ENCODE measurements at places on chromosomes 3 and 15.

- DNase-seq, result no peak
Observed at GRCh38 chr3:25895443-25895842, 105.6 kb downstream of the OXSM start.

GRCh38 chr3:8307545-8308110 lies 194.0 kb upstream of the LMCD1 start:
- no peak for DNase-seq

DNA sequence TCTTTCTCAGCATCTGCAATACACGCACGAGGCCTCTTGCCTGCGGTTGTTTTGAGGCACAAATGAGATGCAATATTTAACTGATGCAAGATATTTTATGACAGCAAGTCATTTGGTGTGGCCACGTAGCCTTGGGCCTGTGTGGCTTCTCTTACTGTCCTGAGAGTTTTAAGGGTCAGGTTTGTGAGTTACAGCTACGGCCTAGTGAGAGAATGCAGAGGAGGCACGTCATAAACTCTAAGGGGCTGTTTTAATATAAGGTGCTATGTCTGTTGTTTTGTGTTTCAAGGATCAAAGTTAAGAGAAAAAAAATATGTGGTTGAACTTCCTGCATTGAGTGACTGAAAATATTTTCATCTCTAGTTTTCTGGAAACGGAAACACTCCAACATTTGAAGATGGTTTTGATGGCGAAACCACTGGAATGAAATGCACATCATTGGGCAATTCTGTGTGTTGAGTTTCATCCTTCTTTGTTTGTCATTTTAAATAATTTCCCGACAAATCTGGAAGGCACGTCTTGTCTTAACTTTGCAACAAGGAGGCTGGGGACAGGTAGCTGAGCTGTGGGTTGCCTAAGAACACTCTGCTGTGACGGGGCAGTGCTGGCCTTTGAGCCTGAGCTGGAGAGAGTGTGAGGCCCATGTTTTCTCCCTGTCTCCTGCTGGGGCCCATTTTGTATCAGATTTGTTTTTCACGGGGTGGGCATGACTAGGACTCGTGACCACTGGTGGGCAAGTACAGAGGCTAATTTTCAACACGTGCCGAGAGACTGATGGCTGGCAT lies 5.1 kb downstream of the APBA2 start:
- no peak for DNase-seq

DNA sequence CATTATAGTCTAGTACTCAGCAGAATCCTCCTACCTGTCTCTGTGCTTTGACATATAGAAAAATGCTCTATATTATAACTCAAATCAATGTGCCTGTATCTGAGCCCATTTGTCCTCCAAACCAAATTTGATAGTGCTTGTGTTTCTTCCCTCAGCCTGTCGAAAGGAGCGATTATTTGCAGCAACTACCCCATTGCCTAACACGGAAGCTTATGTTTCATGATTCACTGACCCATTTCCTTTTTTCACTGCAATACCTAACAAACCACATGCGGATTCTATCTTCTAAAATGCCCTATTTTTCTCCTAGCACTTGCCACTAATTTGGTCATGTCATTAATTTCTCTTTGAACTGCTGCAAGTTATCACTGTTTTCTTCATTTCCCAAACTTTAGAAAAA lies 1220.6 kb upstream of the CADM2 start:
- no peak for DNase-seq

DNA sequence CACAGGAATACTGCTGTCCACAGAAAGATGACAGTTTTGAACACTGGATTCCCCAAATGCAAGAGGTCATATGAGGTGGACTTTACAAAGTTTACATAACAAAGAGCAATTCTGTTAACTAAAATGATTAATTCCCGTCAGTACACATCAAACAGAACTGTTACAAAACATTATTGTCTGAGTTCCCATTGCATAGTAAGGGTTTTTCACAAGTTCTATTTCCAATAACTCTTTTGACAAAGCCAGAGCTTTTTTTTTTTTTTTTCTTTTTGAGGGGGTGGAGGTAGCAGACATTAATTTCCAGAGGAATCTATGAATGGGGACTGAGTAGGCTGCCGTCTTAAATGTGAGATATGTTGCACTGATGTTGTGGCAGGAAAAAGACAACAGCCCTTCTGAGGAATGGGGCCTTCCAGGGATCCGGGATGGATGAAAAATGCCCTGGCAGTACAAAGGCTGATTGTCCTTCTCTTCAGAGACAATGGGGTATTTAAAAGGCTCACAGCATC lies 178.1 kb upstream of the KBTBD8 start:
- no peak for DNase-seq

DNA sequence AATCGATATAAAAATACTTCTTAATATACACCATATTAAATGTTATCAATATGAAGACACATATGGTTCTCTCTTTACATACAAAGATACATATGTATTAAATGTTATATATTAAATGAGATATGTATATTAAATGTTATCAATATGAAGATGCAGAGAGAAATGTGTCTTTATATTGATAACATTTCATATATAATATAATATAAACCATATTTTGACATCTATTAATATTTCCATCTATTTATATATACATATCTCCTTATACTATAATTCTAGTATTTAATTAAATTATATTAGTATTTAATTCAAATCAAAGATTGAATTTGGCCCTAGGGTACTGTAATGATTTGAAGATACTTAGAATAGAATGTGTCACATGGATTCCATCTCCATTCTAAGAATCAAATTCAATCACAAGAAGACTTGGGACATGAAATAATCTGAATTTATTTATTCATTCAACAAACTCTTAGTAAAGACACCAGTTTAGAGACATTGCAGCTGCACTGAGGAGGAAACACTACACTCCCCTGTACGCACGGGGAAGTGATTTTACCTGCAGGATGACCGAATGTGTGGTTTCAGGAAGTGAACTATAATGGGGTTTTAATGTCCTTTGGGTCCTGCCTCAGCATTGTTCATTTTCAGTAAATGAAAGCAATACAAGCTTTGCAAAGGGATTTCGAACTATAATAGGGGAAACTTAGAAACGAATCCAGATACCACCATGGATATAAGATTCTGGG lies 365.1 kb downstream of the MECOM start:
- DNase-seq, result no peak

DNA sequence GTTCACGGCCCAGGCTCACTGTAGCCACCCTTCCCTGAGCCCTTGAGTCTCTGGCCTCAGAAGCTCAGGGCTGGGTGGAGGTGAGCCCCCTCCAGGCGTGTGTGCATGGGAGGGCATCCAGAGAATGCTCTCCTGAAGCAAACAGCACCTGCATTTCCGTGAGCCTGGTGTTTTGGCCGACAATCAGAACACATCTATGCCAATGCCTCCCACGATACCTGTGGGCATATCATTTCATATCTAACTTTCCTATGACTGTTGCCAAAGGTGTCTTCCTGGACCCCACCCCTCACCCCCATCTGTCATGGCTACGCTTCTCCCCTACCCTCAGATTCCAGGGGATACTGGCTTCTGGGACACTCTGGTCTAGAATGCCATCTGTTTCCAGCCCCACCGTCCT lies 53.3 kb upstream of the RAB6B start:
- DNase-seq, result no peak

- no peak for DNase-seq
Observed at GRCh38 chr3:4988983-4989834, 10.0 kb downstream of the BHLHE40 start.

GRCh38 chr3:42911551-42911950 lies 5.6 kb downstream of the ZNF662 start:
- no peak for DNase-seq

DNA sequence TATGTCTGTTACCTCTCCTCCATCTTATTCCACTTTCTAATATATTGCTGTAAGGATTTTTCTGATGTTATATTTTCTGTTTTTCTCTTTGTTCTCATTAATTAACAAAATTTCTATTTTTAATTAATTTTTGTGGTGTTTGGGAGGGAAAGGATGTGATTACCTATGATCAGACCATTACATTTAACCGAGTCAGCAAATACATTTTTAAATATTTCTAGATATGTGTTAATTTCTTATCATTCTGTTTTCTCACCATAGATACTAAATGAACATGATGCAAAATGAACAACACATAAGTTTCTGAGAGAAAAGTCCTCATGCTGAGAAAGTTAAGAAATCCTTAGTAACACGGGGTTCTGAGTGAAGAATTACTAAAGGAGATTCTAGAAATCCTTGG lies 80.6 kb upstream of the P2RY1 start:
- DNase-seq, result no peak

- no peak for DNase-seq
Observed at GRCh38 chr15:98803228-98804056, 155.1 kb downstream of the IGF1R start.

DNA sequence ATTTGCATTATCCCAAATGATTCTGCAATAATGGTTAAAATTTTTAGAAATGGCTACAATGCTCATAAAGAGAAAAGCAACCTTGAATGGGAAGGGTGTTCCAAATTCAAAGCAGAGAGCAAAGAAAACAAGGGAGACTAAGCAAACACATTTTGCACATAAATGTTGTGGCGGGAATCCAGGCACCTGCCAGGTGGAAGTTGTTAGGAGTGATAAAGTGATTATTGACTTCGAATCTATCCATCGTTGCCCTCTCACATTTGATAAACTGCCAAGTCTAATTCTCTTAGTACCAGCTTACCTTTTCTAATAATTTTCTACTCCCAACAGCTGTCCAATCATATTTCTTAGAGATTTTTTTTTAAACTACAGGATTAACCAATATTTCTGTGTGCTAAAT lies 244.5 kb downstream of the CACNA2D3 start:
- DNase-seq, result no peak

GRCh38 chr15:69853544-69853951 lies 244.2 kb downstream of the TLE3 start:
- DNase-seq, result no peak

- no peak for DNase-seq
Observed at GRCh38 chr15:38540510-38540909, 24.1 kb downstream of the RASGRP1 start.

- DNase-seq, result no peak
Observed at GRCh38 chr3:47036145-47036544, 56.7 kb downstream of the NBEAL2 start.

DNA sequence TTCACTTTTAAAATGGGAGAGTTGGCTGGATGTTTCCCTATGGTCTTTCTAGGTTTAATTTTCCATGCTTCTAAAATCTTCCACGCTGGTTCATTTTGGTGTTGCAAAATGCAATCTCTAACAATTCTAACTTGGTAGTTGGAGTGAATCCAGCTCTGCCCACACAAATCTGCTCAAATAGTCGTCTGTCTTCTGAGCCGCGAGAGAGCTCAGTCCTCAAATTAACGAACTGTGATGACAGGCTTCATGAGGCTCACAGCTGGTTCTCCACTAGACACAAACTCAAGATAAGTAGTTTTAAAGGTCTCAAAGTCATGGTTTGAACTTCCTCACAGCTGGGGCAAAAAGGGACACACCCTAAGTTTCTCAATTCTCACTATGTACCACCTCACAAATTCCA lies 178.6 kb upstream of the LYSMD4 start:
- no peak for DNase-seq

DNA sequence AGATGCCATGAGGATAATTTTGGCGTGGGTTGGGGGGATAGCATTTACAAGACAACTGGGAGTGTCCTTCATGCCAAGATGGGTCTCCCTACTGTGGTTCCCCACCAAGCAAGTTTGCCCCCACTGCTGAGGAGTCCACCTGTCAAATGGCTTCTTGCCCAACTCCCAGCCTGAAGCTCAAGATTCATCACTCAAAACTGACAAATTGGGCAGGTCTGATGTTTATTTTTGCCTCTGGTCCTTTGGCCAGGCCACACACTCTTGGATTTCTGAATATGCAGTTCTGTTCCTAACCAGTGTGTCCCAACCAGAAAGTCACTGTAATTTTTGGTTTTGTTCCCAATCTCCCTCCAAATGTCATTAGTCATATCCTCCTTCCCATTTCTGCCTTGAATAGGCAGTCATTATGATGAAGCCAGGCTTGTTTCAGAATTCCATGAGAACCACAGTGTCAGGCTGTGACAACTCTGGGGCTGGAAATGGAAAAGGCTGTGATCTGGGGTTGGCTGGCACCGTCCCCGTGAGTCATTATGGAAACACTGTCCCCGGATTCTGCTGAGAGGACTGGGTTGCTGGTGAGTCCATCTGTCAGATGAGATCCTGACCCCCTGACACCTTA lies 29.3 kb upstream of the MEF2A start:
- no peak for DNase-seq

DNA sequence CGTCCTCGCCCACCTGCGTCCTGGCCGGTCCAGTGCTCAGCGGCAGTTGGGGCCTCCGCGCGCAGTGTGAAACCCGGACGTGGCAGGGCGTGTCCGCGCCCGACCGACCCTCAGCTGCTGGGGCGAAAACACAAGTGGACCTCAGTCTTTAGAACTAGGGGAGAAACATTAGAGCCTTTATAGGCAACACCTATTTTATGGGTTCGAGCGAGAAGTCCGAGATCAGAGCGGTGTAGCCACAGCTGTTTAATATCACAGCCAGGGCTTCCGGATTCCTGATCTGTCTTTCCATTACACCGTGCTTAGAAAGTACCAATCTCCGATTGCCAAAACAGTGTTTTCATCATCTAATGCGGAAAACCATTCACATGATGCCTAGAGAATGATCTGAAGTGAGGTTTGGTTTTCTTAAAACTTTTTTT lies 506 bp downstream of the RAD51 start:
- peak; percentile 49 for DNase-seq

GRCh38 chr15:70029297-70029701 lies 68.4 kb downstream of the TLE3 start:
- DNase-seq, result no peak

- no peak for DNase-seq
Observed at GRCh38 chr3:63571682-63572081, 80.8 kb upstream of the SNTN start.

GRCh38 chr15:34147371-34148140 lies 45.7 kb downstream of the PGBD4 start:
- DNase-seq, result no peak

Data from stimulated activated naive CD8-positive, alpha-beta T cell treated with anti-CD3 and anti-CD28 coated beads, Interleukin-15, Interleukin-2, amounts not matched to agents 100 U/mL and 50 U/mL, for 24 hours (primary cell).